ENCODE measurements at places on chromosomes 3 and 15.

GRCh38 chr3:8503461-8503860 lies 1.8 kb downstream of the LMCD1 start:
- DNase-seq = peak; percentile 82

DNA sequence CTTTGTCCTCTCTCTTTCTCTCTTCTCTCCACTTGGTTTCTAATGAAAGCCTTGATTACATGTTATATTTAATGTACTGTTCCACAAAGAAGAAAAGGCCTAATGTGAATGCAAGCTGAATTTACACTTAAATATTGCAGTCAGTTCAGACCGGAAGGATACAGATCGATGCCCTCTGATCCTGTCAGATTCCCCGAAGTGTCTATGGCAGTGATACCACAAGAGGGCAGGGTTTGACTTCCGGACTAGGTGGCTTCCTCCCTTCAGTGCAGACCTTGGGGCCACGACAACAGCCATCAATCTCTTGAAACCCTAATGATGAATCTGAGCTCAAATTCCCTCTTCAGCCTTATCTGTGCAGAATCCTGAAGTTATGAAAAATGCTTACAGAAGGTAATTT lies 29.5 kb downstream of the AGTR1 start:
- peak; percentile 4 for DNase-seq

- DNase-seq = no peak
These were observed 1.3 kb downstream of the OCA2 start for GRCh38 chr15:28097656-28098359.

DNA sequence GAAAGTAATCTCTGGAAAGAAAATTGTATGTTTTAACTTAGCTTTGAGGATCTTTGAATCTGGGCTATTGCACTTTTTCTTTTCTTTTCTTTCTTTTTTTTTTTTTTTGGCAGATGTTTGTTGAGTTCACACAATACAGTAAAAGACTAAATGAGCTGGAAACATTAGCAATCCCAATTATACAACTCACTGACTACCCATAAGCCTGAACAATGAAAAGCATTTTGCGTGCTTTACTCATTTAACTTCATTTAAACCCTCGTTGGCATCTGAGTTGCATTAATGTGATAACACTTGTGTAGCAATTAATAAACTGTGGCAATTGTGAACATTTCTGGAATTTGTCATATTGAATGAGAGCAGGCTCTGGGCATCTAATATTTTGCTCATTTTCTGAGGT lies 269.4 kb upstream of the RBMS3 start:
- no peak for DNase-seq

DNA sequence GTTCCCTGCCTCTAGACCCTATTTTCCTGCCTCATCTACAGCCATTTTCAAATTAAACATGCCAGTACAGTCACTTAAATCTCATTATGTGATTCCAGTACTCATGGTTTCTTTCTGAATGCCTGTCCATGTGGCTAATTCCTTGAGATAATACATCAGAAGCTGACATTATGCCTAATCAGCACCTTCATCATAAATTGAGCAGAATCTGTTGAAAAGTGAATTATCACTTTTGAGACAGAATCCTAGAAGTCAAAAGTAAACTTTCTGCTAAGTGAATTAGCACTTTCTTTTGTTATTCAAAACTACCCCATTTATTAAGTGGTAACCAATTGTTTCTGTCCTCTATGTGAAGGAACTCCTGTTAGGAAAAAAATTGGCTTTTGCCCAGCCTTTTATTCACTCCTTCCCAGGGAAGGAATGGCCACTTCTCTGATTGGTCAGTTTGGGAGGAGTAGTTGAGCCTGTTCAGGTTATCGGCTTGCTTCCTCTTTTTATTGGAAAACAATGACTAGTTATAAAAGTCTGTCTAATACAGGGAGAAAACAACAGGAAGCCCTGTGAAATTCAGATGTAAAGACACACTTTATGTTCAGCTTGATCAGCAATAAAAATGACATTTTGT lies 40.5 kb downstream of the OSTN start:
- DNase-seq = peak; percentile 22

DNA sequence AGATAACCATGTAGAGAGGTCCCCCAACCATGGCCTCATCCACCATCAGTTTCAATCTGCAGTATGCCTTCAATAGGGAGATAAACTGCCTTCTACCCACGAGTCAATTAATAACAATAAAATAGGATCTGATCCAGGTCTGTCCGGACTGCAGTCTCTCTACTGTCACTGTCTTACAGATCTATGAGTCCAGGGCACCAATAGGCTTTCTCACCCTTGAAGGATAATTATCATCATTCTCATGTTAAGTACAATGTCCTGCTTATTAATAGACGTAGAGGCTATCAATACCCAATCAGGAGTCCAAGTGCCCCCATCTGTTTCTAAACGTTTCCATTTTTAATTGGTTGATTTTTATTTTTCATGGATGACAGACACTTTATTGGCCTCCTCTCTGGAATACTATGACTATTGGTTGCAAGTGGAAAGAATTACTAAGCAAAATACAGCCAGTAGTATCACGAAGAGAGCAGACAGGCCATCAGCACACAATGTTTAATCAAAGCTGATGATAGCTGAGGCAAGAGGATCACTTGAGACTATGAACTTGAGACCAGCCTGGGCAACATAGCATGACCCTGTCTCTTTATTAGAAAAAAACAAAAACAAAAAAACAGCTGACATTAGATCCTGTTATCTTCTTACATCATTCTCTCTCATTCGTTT lies 480.7 kb downstream of the MAGI1 start:
- no peak for DNase-seq

GRCh38 chr3:67509471-67510075 lies 144.8 kb downstream of the SUCLG2 start:
- peak; percentile 38 for DNase-seq

DNA sequence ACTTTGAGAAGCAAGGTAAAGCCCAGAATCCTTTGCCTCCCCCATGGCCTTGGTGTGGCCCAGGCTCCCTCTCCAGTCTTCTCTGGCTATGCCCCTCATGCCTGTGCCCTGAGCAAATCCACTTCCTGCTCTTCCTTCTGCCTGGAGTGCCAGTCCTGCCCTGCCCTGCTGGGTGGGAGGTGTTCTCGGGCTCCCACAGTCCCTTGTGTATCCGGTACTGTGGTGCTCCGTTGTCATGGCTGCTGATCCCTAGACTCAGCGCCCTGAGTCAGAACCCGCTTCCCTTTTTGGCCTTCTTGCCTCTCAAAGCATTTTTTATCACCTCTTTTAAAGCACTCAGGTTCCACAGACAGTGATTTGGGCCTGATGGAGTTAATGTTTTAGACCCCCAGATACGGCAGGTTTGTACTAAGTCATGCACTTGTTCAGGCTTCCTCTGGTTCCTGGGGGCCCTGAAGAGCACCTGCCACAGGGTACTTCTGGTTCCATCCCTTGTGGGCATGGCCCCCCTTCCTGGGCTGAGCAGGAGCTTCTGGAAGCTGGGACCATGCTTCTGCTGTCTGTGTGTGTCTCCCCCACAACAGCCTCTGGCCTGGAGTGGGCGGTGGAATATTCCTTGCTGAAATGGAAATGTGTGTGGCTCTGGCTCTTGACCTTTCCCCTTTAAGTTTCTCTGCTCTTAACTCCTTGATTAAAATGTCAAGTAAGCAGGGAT lies 29.6 kb upstream of the ADAMTS7 start:
- peak; percentile 19 for DNase-seq

DNA sequence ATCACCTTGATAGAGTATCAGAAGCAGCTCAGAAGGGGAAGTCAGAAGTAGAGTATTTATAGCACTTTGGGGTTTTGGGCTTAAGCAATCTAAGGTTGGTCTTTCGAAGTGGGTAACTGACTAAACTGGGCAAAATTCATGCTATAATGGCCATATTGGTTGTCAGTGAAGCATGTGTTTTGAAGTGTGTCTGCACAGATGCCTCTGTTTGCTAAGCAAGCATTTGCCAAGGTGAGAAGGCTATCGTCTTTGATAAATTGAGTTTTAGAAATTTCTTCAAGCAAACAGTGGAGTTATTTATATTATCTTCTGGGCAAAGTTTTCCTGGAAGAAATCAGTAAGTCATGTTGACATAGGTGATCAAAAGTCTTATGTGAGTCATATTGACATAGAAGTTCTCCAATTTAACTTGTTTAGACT lies 412.8 kb upstream of the TGFBR2 start:
- peak; percentile 34 for DNase-seq

DNA sequence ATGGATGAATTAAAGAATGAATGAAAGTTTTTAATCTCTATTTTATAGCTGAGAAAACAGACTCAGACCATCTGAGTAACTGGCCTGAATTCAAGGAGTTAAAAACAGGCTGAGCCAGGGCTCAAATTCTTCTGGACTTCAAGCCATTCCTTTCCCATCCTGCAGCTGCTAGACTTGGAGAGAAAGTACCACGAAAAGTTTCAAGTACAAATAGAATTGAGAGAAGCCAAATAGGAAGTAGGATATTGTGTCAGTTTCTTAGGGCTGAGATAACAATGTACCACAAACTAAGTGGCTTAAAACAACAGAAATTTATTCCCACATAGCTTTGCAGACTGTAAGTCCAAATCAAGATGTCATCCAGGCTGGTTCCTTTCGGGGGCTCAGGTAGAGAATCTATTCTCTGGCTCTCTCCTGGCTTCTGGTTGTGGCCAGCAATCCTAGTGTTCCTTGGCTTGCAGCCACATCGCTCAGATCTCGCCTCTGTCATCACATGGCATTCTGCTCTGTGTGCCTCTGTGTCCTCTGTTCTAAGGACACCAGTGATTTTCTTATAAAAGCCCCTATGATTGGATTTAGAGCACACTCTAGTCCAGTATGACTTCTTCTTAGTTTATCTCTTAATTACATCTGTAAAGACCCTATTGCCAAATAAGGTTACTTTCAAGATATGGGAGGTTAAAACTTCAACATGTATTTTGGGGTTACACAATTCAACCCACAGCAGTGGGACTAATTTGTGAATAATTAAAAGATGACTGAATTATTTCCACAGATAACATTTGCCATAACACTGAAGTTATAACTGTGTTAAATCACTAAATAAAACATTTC lies 25.7 kb upstream of the GOLIM4 start:
- no peak for DNase-seq

GRCh38 chr15:98718426-98719136 lies 70.2 kb downstream of the IGF1R start:
- no peak for DNase-seq

GRCh38 chr3:171165499-171165921 lies 139.0 kb upstream of the SLC2A2 start:
- no peak for DNase-seq

DNA sequence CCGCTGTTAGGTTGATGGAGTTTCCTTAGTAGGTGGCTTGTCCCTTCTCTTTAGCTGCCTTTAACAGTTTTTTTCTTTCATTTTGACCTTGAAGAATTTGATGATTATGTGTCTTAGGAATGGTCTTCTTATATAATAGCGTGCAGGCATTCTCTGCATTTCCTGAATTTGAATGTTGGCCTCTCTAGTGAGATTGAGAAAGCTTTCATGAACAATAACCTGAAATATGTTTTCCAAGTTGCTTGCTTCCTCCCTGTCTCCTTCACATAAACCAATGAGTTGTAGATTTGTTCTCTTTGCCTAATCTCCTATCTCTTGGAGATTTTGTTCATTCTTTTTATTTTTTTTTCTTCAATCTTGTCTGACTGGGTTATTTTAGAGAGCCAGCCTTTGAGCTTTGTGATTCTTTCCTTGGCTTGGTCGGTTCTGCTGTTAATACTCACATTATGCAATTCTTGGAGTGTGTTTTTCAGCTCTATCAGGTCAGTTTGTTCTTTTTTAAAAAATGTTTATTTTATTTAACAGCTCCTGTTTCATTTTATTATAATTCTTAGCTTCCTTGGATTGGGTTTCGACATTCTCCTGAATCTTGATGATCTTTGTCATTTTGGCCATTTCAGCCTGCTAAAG lies 627.9 kb downstream of the SI start:
- DNase-seq = no peak

DNA sequence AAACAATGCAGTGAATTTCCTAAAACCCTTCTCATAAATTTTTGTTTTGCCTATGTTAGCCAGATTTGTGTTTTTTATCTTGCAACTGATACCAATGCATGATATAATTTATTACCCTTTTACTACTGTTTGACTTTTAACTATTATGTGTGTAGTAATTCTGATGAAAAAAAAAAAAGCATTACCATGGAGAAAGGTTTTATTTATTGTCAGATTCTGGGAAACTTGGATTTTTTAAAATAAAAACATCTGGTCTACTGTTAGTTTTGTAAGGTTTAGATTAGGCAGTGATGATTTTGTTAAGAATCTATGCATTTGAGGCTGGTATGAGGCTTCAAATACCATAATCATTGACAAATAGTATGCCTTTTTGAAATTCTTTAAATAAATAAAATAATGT lies 470.4 kb upstream of the ROBO1 start:
- no peak for DNase-seq

- DNase-seq = peak; percentile 57
These were observed 2.0 kb upstream of the SOX2 start for GRCh38 chr3:181709537-181710279.

DNA sequence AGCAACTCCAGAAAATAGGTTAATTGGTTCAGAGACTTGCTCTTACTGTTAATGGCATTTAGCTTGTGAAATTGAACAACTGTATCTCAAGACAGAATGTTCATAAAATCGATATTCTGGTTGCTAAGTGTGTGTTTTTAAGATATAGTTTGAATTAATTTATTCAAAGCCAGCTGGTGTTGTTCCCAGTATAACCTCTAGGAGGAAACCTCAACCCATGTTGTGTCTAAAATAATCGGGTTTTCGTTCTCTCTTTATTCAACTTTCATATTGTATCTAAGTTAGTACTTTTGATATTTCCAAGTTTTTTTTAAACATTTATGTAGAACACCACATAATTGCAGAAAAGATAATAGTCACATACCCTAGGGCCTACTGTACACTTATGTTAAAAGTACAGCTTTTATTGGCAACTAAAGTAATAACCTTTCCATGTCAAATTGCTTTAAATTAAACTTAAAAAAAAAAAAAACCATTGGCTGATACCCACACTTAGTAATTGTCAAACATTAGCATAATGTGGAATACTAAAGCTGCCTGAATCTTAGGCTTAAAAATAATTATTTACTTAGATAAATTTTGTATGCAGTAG lies 90.9 kb downstream of the SAMMSON start:
- DNase-seq = peak; percentile 17

- DNase-seq = no peak
These were observed 18.5 kb downstream of the GLDN start for GRCh38 chr15:51359981-51360380.

DNA sequence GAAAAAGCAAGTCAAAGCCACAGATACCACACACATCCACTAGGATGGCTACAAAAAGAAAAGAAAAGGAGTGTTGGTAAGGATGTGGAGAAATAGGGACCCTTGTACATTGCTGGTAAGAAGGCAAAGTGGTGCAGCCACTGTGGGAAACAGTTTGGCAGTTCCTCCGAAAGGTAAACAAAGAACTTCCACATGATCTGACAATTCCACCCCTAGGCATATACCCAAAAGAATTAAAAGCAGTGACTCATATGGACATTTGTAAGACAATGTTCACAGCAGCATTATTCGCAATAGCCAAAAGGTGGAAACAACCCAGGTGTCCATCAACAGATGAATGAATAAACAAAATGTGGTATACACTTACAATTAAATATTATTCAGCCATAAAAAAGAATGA lies 22.2 kb upstream of the GMPPB start:
- DNase-seq = peak; percentile 93

DNA sequence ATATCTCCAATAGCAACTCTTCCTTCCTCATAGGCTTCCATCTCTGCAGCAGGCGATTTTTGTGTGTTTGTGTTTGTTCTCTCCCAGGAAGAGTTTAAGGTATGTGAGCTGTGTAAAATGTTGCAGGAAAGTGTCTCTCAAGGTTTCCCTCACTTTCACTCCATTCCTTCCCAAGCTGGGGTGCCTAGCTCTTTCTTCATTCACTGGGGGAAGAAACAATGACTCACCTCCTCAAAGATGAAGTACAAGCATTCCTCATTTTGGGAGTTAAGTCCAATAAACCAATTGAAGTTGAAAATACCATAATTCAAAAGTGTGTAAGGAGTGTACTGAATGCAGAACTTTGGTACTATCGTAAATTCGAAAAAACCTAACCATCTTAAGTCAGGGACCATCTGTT lies 422.7 kb upstream of the CFAP20DC start:
- peak; percentile 13 for DNase-seq
